ENCODE measurements at places on chromosomes 16 and 17.
A peak's percentile ranks its signal among the peaks of the same experiment; 100 is the strongest.

DNA sequence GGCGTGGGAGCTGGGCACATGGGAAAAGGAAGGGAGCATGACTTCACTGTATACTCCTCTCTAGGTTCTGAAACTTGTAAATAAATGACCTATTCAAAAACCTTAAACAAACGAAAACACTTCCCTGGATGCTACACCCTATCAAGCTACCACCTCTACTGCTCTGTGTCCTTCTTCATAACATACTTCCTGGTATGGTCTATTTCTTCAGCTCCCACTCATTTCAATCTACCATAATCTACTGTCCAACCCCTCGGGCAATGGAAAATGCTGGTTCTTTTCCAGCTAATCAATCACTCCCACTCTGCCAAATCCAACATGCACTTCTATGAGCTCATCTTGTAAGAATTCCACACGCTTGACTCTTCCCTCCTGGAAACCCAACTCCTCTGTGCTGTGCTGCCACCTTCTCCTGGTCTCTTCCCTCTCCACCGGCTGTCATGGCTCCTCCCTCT is 42.4 kb downstream of the AMFR start:
- DNase-seq, result no peak
- no peaks in the 10 kb centered on the region for H3K4me1 ChIP-seq
- H3K36me3 ChIP-seq, result peaks cover 82% of the 10 kb centered on the region
- no peak overlapping the region for H3K4me3 ChIP-seq
- H3K27ac ChIP-seq, result no peak overlapping the region

GRCh38 chr17:64080174-64080618 is 49.7 kb downstream of the ERN1 start:
- H3K27me3 ChIP-seq, result no peaks in the 10 kb centered on the region
- H3K36me3 ChIP-seq, result peaks cover 63% of the 10 kb centered on the region
- H3K4me3 ChIP-seq, result peak overlapping the region; percentile 23

GRCh38 chr17:1091900-1092299 is 87.9 kb downstream of the ABR start:
- H3K27me3 ChIP-seq, result no peaks in the 10 kb centered on the region
- DNase-seq, result no peak
- peaks cover 13% of the 10 kb centered on the region for H3K4me1 ChIP-seq
- H3K36me3 ChIP-seq, result peaks cover 24% of the 10 kb centered on the region

DNA sequence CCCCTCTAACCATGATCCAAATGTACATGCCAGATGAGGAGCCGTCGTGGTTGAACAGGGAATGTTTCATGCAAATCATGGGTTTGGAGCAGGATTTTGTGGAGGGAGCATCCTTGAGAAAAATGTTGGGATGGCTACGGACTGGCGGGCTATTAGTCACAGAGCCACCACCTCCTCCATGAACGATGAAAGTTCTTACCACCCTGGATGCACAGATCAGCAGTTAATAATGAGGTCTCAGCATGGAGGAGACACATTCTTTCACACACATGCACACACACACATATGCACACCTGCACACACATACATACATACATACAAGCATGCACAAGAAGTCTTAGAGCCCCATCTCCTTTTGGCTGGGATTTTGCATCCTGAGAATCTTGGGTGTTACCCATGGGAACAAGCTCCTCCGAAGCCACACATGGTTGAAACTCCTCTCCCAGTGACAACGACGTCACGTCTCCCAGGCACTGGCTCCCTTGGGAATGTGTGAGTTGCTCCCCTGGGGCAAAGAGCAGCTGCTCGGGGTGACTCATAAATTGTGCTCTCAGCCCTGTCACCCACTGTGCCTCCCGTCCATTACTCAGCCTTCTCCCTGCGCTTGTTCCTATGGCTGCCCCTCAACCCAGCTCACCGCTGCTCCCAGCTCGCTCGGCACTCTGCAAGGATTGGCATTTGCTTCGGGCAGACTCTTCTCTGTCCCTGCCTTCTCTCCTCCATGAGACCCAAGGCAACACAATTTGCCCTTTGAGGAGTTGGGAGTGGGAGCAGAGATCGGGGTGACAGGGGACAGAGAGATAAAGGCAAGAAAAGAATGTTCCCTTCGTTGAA is 344.6 kb downstream of the SOX9 start:
- no peak overlapping the region for H3K4me3 ChIP-seq
- no peaks in the 10 kb centered on the region for H3K36me3 ChIP-seq
- H3K4me1 ChIP-seq, result no peaks in the 10 kb centered on the region

GRCh38 chr16:8511464-8511863 is 78.8 kb downstream of the TMEM114 start:
- DNase-seq, result no peak
- no peaks in the 10 kb centered on the region for H3K27me3 ChIP-seq
- peaks cover 2% of the 10 kb centered on the region for H3K4me1 ChIP-seq
- no peak overlapping the region for H3K4me3 ChIP-seq
- H3K36me3 ChIP-seq, result no peaks in the 10 kb centered on the region

GRCh38 chr17:50630524-50631194 is 4.0 kb upstream of the ABCC3 start:
- H3K4me1 ChIP-seq, result peaks cover 6% of the 10 kb centered on the region
- H3K27ac ChIP-seq, result no peak overlapping the region
- H3K27me3 ChIP-seq, result peaks cover 61% of the 10 kb centered on the region
- DNase-seq, result peak; percentile 23
- no peaks in the 10 kb centered on the region for H3K36me3 ChIP-seq
- no peak overlapping the region for H3K4me3 ChIP-seq

- peaks cover 4% of the 10 kb centered on the region for H3K36me3 ChIP-seq
- peaks cover 17% of the 10 kb centered on the region for H3K27me3 ChIP-seq
- H3K4me3 ChIP-seq, result no peak overlapping the region
- H3K4me1 ChIP-seq, result peaks cover 4% of the 10 kb centered on the region
Measured at GRCh38 chr17:74842599-74843351, 16.9 kb downstream of the GRIN2C start.

All from T-helper 2 cell treated with Interferon-gamma antibody and Interleukin-4, amounts not matched to agents 5 μg/mL and 100 μg/mL, for 36 hours (primary cell).